ENCODE measurements at places on chromosomes 13 and 19.

DNA sequence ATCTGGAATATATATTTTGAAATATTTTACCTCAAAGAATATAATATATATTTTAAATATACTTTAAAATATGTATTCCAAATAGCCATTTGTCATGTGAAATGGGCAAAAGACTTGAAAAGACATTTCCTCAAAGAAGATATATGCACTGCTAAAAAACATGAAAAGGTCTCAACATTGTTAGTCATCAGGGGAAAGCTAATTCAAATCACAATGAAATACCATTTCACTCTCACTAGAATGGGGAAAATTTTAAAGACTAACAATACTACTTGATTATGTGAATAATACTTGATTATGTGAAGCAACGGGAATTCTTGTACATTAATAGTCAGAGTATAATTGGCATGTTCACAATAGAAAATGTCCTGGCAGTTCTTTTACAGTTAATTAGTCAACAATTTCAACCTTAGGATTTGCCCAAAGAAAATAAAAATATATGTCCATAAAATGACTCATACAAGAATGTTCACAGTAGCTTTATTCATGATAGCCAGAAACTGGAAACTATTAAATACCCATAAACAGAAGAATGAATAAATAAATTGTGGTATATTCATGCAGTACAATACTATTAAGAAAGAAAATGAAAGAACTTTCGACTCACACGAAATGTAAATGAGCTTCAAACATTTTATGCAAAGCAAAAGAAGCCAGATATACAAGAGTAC is 6.8 kb upstream of the KBTBD6 start:
- DNase-seq, result no peak

GRCh38 chr13:41271456-41272285 is 8.3 kb upstream of the MTRF1 start:
- DNase-seq, result no peak

GRCh38 chr13:24076636-24077035 is 83.9 kb upstream of the SPATA13 start:
- no peak for DNase-seq

DNA sequence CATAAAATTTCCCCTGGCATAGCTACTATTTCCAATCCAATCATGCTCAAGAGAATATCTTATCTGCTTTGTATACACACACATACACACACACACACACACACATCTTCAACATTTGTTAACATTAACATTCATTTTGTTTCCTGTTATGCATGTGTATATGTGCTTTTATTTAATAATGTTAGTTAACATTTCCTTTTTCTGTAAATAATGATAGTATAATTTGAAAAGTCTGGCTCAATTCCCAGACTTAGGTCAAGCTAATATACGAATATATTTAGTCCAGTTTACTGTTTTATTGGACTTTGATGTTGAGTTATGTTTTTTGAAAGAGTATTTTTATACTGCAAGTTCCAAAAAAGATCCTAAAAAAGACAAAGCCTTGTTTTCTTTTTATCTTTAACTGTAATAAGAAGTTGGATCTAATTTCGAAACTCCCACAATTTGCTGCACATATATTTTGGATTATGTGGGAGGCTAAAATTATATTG is 1072.4 kb downstream of the EFNB2 start:
- DNase-seq, result no peak

DNA sequence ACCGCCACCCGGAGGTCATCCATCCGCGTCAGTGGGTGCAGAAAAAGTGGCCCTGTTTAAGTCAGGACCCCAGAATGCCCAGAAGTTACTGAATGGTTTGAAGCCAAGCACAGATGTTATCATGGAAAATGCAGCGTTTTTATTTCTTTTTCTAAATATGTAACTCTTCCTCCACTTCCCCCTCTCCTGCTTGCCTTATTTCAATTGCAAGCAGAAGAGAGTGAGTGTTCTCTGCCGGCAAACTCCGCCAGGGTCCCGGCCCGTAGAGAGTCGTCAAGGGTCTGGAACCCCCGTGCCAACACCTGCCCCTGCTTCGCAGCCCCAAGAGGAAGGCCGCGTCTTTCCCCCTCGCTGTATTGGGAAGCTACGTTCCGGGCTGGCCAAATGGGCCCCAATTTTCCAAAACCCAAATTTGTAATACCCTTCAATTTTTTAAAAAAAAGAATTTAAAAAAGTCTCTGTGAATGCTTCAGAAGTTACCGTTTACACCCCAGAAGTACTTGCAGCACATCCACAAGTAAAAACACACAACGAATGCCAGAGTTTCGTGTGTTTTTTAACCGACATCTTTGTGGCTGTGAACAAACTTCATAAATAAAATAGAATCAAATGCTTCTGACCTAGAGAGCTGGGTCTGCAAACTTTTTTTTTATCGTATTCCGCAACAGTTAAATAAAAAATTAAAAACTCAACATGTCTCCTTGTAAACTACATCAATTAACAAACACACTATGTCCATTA is 712 bp upstream of the PDX1 start:
- no peak for DNase-seq

DNA sequence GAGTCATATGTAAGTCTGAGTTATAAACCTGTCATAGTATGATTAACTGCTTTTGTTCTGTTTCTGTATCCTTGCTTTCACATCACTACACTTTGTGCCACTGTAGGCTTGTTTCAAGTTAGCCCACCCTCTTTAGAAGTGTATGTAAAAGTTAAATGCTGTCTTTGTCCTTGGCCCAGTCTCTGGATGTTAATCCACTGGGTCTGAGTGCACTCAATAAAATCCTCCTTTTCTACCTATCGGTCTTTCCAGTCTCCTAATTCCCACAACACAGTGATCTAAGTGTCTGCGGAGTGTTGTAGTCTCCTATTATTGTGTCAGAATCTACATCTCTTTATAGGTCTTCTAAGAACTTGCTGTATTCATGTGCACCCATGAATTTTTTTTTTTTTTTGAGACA is 14.1 kb downstream of the ZNF429 start:
- no peak for DNase-seq

GRCh38 chr13:39102981-39103490 is 64.8 kb downstream of the NHLRC3 start:
- no peak for DNase-seq

DNA sequence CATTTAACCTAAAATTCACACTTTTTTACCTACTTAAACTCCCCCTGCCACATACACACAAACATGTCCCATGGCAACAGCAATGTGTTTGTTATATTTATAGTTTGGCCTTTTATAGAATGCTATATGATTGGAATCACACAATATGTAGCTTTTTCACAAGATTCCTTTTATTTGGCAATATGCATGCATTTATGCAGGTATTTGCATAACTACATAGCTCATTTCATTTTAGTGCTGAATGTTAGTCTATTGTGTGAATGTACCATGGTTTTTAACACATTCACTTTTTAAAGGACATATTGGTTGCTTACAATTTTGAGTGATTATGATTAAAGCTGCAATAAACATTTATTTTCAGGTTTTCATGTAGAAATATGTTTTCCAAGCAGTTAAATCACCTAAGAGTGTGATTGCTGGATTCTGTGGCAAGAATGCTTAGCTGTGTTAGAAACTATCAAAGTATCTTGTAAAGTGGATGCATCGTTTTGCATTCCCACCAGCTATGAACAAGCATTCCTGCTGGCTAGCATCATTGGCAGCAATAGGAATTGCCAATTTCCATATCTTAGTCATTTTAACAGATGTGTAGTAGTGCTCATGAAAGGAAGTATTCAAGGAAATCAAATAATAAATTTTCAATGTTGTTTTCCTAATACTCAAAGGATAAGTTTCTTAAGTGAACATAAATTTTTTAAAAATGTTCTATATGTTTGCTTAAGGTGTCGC is 557.0 kb downstream of the SLITRK1 start:
- peak; percentile 19 for DNase-seq

- DNase-seq, result no peak
These were observed at the start of gene KCNN1 for GRCh38 chr19:17966550-17967256. TSS of gene KCNN1 (plus strand) at chr19:17967107. CDS start at chr19:17973889, 6,782 bp downstream.

DNA sequence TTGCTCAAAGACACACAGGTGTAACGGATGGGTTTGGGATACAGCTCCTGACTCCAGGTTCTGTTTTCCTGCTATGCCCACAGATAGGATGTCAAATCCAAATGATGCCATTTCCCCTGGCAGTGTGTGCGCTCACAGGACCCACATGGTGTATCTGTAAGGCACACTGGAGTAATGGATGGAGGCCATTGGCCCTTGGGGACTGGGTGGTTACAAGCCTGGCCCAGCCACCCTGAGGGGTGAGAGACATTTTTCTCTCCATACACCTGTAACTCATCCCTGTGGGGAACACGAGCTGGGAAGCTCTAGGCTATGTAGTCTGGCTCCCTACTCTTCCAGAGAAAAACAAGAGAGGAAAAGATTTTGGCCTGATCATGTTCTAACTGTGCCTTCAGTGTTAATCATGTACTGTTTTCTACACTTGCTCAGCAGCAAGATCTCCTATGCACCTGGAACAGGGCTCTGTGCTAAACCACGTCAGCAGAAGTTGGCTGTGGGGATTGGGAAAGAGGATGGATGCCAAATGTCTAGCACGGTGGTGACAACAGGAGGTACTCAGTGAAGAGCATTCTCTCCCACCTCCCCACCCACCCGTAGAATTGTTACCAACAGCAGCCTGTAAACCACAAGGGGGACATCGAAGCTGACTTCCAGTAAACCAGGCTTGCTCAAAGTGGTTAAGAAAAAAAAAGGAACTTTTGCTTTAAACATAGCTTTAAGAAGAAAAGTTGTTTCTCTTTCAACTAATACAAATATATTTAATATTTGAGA is 237.0 kb downstream of the LACC1 start:
- no peak for DNase-seq

GRCh38 chr19:45385392-45386221 is 15.2 kb upstream of the ERCC2 start:
- DNase-seq, result no peak

DNA sequence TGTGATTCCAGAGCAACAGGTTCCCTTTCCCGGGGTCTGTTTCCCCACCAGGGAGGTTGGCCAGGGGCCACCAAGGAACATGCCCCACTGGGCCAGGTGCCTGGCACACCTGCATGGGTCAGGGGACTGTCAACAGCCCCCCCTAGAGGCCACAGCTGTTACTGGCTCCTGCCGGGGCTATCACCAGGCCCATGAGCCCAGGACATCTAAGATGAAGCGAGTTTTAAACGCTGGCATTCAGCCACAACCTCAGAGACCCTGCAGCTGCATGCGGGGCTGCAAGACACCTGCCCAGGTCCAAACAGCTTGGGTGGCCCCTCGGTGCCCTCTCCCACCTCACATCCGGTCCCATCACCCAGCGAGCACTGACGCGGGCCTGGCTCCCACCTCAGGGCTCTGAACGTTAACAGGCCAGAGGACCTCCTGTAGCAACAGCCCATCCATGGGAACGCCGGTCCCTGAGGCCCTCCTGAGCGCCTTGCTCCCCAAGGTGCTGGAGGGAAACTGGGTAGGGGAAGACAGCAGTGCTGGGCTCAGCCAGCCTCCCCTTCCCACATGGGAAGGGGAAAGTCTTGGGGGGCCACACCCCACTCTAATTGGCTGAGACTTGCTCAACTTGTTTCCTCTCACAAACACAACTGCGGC is 12.0 kb downstream of the KHSRP start:
- DNase-seq, result no peak

DNA sequence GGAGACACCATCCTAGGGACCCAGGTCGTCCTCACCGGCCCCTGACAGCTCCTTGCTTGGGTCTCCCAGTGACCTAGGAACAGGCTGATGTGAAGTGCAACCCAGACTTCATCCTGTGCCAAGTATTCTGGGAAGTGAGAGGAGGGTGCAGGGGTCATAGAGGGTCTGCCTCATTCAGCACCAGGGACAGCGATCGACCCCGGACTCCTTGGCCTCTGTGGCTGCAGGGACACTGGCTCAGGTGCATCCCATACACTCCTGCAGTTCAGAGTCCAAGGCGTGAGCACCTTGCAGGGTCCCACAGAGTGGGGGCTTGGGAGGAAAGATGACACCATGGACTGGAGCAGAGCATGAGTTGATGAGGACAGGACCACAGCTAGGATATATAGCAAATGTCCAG is 10.0 kb upstream of the OR10H2 start:
- no peak for DNase-seq

DNA sequence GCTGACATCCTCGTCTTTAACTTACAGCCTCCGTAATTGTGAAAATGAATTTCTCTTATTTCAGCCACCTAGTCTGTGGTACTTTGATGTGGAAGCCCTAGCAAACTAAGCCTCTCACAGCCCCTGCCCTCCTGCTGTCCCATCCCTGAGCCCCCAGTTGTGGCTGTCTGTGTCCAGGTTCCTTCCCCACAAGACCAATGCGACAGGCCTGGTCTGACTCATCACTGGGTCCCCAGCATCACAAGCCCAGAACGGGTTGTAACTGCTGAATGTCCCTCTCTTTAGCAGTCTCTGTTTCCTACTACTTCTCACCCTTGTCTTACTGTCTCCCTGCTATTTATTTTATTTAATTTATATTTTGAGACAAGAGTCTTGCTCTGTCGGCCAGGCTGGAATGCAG is 5.7 kb downstream of the POU2F2 start:
- no peak for DNase-seq

DNA sequence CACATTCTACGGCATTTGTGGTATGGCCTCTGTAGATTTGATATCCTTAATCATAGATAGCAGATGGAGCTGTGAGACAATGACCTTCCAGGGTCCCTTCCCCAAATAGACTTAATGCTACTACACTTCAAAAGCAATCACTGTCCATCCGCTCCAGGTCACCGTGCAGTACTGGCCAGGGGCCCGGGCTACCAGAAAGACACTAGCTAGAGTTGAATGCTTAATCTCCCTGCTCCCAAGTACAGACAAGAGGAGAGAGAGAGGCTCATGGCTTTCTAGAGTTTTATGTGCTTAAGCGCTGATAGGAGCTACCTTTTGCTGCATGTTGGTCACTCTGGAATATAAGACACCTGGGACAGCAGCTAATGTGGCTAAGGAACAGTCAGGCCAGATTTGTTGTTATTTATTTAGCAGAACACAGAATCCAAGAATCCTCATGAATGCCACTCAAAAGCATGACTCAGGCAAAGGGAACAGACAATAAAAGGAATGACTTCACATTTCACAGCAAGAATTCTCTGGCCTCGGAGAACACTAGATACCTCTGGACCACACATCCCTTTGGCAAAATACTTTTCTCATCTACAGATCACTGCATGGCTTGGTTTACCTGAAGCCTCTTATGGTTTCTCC is 165.0 kb downstream of the LACC1 start:
- DNase-seq, result no peak

- DNase-seq, result no peak
These were observed 24.3 kb upstream of the CPB2 start for GRCh38 chr13:46129124-46129523.

GRCh38 chr19:31378404-31378803 is 29.2 kb upstream of the TSHZ3 start:
- DNase-seq, result peak; percentile 88

- DNase-seq, result peak; percentile 80
These were observed 379.0 kb downstream of the EFNB2 start for GRCh38 chr13:106156468-106156867.

DNA sequence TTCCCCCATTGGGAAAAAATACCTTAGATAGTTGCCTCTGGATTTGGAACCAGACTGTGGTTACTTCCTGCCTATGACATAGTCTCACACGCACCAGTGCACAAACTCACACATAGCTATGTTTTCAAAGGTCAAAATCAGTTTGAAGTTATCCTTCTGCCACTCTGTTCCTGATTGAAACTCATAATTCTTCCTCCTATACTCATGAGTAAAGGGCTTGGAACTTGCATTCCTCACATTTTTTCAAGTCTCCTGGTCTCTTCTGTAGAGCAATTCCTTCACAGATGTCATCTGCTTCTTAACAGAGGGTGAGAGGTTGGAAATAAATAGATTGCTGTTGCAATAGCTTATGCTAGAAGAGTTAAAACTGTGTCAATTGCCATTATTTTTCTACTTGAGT is 18.6 kb upstream of the POSTN start:
- DNase-seq, result no peak

All from AG09319 (cell line).